ENCODE measurements at places on chromosomes 13 and 19.

DNA sequence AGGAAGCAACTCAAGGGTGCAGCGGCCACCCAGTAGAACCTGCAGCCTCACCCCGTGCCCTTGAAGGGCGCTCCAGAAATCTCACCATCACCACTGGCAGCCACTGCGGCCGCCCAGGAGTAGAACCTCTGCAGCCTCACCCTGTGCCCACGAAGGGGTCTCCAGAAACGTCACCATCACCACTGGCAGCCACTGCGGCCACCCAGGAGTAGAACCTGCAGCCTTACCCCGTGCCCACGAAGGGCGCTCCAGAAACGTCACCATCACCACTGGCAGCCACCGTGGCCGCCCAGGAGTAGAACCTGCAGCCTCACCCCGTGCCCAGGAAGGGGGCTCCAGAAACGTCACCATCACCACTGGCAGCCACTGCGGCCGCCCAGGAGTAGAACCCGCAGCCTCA lies 336.0 kb downstream of the TEX29 start:
- DNase-seq = no peak

DNA sequence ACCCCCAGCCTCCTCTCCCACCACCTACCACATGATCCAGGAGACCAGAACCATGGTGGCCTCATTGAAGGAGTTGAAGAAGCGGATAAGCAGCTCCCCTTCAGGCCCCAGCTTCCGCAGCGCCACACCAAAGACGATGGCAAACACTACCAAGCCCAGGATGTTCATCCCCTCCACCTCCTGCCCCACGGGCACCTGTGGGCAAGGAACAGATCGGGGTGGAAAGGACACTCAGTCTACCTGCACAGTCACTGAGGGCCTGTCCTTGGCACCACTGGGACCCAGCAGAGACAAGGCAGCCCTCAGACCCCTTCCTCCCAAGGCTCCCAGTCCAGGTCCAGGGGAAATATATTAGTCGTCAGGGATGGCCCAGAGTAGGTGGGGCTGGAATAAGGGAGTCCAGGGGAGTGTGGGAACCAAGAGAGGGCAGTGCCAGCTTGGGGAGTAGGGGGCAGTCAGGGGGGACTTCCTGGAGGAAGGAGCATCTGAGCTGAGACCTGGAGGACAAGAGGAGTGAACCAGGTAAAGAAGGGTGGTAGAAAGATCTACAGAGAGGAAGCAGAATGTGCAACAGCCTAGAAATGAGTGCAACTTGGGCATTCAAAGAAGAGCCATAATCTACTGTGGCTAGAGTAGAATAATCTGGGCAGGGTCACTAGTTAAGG lies 5.9 kb downstream of the SLC1A5 start:
- no peak for DNase-seq

DNA sequence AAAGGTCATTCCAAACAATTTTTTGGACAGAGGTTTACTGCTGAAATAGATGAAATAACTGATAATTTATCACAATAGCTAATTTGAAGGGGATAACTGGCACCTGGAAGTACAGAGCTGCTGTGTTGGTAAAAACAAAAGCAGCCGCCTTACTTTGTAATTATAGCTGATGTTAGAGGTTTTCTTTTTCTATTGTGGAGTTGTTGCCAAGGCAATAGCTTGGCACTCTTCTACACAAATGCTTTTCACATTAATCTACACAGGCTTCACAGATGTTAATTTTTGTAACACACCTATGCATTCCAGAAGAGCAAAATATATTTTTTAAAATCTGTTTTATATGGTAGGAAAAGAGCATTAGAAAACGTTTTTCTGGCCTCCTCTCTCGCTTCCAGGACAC lies 56.9 kb downstream of the LACC1 start:
- DNase-seq = no peak

GRCh38 chr13:33144358-33144784 lies 128.1 kb downstream of the KL start:
- no peak for DNase-seq

DNA sequence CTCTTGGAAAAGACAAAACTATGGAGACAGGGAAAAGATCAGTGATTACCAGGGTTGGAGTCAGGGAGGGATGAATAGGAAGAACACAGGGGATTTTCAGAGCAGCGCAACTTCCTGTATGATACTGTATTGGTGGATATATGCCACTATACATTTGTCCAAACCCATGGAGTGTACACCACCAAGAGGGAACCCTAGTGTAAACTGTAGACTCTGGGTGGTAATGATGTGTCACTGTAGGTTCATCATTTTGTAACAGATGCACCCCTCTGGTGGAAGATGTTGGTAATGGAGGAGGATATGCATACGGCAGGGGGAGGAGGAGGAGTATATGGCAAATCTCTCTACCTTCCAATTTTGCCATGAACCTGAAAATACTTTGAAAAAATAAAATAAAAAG lies 68.1 kb downstream of the UFM1 start:
- no peak for DNase-seq

DNA sequence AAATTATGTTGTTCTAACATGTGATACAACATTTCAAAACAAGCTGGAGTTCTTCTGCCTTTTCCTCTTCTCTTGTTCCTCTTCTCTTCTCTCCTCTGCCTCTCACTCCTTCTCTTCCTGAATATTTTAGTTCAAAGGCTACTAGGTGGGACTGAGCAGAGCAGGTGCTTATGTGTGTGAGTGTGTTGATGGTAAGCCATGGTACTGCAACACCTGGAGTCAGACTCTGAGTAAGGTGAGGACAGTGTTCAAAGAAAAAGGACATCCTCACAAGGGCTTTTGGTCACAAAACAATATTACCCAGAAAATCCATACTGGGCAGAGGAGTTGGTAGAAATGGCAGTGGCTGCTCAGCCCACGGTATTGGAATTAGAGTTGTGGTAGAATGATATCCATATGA lies 1188.7 kb downstream of the SLITRK1 start:
- DNase-seq = no peak

GRCh38 chr13:79297128-79297527 lies 108.9 kb downstream of the RBM26 start:
- no peak for DNase-seq

GRCh38 chr19:16456652-16457194 lies 15.0 kb downstream of the EPS15L1 start:
- no peak for DNase-seq

- no peak for DNase-seq
Measured at GRCh38 chr13:23845105-23845725, 44.0 kb downstream of the MIPEP start.

GRCh38 chr13:95260031-95260525 lies 41.2 kb downstream of the ABCC4 start:
- DNase-seq = no peak

GRCh38 chr19:29457413-29457812 lies 68.4 kb upstream of the VSTM2B start:
- no peak for DNase-seq

GRCh38 chr13:103062079-103062478 lies 4.1 kb downstream of the SLC10A2 start:
- DNase-seq = no peak

GRCh38 chr13:63671296-63671695 lies 2255.6 kb upstream of the PCDH20 start:
- DNase-seq = no peak

DNA sequence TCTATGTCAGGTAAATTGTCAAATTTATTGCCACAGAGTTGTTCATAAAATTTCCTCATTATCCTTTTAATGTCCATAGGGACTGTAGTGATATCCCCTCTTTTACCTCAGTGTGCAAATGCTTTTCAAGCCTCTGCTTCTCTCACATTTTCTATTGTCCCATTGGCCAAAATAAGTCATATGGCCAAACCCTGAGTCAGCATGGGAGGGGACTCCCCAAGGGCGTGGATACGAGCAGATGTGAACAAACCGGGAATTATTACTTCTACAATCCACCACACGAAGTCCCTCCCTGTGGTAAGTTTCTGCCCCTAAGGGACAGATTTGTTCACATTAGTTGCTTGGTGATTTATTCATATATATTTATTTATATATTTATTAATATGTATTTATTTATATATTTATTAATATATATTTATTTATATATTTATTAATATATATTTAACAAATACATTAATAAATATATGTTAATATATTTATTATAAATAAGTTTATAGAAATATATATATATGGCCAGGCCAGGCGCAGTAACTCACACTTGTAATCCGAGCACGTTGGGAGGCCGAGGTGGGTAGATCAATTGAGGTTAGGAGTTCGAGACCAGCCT lies 20.1 kb upstream of the CAMSAP3 start:
- DNase-seq = no peak

DNA sequence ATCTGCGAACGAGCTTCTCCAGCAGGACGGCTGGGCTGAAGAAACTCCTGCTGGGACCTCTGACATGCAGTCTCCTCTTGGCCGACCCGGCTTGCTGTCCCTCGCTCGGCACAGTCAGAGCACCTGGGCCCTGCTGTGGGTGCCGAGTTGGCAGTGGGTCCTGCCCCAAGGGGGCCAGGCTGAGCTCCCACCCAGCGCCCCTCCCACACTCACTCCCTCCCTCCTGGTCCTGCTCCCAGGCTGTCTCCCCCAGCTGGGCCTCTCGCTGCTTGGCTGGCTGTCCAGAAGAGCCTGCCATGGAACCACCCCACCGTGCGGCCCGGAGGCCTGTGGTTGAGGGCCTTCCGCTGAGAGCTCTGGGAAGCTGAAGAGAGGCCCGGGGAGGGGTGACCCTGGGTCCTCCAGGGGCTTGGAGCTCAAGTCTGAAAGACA lies 6.0 kb downstream of the AKT2 start:
- peak; percentile 89 for DNase-seq

DNA sequence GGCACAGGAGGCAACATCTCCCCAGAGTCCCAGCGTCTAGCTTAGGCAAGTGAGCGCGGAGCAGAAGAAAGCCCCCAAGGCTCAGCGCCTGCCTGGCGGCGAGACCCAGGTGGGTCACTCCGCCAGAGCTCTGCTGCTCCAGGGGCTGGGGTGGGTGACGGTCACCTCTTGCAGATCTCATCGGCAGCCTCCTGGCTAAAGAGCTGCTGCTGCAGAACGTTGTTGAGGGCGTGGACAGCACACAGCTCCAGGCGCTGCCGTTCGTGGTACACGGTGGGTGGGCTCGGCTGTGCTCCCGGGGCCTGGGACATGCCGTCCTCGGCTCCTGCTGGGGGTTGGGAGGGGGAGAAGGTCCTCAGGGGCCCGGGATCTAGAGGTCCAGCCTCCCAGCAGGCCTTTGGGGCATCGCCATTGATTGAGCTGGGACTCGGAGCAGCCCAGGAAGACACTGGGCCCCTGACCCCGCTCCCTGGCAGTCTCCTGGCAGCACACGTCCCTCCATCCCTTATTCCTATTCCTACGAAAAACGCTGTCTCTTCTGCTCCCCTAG lies 795 bp downstream of the JOSD2 start:
- DNase-seq = no peak

GRCh38 chr13:74090869-74091605 lies 43.2 kb downstream of the KLF12 start:
- DNase-seq = no peak

DNA sequence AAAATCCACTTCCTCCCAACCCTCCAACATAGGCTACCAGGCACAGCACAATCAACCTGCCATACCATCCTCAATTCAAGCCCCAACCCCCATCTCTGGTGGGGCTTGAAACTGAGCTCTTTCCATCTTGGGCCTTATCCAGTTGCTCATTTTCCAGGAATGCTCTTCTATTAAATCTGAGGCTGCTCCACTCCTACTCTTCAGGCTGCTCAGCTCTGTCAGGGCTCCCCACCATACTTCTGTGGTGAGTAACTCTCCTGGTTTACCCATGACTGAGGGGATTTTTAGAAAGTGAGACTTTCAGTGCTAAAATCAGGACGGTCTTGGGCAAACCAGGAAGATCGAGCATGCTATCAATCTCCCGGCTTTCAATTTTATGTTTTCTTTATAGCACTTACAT lies 512.8 kb downstream of the LMO7 start:
- no peak for DNase-seq

- DNase-seq = no peak
Measured at GRCh38 chr19:48780631-48781391, 25.5 kb downstream of the FGF21 start.

DNA sequence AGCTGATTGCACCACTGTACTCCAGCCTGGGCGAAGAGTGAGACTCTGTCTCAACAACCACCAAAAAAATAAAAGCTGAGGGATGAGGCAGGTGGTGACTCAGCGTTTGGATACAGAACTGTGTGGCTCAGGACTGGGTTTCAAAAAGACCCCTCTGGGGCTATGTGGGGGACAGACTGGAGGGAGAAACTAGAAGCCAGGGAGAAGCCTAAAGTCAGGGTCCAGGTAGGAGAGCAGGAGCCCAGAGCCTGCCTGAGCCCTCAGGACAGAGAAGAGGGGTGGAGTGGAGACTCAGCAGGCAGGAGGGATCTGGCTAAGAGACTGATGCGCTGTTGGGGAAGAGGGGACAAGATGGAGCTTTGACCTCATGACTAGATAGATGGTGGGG lies 1.8 kb upstream of the CD37 start:
- no peak for DNase-seq

DNA sequence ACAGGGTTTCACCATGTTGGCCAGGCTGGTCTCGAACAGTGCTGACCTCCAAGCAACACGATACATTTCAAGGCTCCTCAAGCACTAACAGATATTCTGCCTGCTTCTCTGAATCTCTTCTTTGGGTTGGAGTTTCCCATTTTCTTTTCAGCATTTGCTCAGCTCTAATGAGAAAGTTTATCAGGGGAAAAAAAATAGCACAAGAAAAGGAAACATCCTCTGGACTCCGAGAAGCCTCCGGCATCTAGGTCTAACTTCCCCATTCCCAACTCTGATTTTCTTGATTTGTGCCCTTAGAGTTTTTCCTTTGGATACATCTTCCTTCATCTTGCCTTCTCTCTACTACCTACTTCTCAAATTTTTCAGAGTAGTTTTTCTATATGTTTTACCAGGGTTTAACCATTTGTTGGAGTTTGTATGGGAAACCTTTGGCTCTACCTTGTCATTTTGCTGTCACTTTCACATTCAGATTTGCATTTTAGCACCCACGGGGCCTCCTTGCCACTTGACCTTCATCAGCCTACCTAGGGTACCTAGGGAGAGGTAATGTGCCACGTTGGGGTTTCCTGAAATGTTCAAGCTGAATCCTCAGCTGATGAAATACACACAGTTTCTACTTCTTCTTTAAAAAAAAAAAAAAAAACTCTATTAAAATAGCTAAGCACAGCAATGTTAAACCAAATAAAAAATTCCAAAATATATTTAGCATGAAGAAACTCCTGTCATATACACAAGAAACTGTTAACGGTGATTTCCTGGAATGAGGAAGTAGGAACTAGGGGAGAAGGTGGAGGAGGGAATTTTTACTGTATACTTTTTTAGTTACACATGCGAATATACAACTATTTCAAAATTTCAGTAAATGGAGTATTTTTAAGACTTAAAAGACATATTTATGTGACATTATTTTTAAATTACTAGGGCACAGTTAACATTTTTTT lies 5.1 kb upstream of the USP12 start:
- no peak for DNase-seq

DNA sequence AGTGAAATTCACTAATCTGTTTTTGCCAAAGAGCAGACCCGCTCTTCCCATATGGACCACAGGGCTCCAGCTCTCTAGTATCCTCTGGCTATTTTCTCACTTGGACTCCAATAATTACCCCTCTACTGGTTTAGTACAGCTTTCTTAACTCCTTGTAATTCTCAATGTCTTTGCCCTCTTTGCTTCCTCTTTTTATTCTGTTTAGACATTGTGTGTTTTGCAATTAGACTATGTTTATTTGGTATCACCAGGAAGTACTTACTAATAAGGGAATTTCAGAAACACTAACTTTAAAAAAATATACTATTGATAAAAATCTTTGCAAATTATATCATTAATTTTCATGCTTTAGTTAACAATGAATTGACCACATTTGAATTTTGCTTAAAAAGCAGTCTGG lies 111.6 kb upstream of the OBI1 start:
- no peak for DNase-seq

GRCh38 chr13:113918580-113918979 lies 54.7 kb upstream of the GAS6 start:
- no peak for DNase-seq

- no peak for DNase-seq
Measured at GRCh38 chr13:58883405-58883804, 1251.9 kb downstream of the PCDH17 start.

Measured in Right ventricle myocardium inferior (tissue), 1 donor.